ENCODE measurements at places on chromosomes 1 and 21.

DNA sequence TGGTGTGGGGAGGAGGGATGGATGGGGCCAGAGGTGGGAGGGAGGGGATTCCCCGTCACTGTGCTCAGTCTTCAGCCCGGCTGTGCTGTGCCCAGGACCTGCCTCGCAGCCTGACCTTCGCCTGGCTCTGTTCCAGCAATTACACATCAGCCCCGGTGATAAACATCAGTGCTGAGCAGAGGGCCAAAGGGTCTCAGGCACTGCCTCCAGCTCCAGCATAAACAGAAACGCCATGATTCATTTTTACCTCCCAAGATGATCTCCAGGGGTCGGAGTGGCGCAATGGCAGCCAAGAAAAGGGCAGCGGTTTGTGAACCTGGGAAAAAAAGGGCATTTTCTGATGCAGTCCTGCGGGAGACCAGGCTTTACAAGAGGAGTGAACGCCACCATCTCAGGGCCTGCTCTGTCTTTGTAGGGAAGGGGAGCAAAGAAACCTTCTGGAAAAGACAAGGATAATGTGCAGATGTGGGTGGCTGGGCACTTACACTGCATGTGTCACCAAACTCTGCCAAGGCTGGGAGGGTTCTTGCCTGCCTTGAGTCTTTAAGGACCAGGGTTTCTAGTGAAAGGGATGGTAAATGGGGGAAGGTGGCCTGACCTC, 28.1 kb downstream of the SHISA4 start:
- peak; percentile 19 for DNase-seq

GRCh38 chr1:160544647-160545046, 21.6 kb upstream of the SLAMF6 start:
- DNase-seq: no peak

GRCh38 chr1:36782785-36783184, 251.5 kb downstream of the GRIK3 start:
- DNase-seq: no peak

DNA sequence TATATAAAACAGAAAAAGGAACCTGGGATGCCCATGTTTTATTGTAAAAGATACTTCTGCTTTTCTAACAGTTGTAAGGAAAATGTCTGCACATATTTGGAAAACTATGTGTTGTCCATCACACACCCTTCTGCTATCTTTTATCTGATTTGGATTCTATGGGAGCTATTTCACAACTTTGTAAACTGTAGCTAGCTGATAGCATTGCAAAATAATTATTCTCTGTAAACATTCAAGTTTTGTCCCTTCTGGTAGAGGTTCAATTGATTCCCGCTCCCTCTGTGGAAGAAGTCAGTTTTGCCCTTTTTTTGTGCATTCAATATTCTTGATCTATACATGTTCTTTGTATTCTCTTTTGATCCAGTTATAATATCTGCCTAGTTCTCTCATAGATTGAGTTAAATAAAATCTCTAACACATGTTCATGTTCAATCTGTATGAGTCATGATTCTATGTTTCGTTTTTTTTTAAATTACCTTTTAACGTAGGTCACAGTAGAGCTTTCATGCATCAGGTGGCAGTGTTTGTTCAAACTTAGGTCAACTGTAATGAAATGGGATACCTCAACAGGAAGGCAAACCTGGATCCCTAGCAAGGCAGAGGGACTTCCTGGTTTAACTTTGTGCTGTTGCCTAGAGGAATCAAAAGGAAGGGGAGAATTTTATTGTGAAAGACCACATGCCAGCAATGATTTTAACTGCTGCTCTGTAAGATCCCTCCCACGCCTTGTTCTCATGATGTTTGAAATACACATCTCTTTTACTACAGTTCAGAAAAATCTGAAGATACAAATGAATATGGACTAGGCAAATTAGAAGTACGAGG, 26.0 kb upstream of the BCL9 start:
- DNase-seq: no peak

DNA sequence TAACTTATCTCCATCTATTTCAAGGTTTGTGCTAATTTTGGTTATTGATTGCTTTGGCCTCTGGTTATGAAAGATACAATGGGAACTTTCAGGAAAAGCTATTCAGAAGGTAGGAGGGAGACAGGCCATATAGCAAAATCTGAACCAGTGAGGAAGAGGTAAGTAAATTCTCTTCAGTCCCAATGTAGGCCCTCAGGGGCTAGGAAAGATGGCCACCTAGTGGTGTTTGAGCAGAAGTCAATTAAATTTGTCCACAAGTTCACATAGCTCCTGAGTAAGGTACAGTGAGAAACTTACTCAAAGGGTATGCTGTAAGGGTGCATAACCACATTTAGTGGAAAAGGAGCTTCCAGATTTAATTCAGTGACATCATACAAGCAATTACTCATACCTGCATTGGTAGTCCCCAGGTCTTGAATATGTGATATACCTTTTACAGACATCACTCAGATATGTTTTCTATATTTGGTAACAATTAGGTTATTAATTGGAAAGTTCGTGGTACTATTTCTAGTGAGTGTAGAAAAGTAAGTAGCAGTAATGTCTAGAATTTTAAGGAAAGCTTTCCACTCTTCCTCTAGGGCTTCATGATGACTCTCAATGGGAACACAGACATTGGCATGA, 21.4 kb upstream of the FMO1 start:
- DNase-seq: no peak

DNA sequence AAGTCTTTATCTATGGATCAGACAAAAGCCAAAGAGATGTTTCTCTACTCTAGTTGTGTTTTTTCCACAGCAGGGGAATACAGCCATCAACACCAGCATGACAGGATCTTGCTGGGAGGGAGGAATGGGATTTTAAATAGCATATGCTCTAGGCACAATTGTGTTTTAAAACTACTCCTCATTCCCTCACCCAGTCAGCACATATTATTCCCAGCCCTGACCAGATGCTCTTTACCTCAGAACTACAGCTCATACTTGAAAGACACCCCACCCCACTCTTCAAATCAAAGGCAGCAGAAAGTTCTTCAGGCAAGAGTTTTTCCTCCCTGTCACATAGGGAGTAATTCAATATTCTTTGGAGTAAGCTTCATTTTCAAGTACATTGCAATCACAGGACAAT, 46.2 kb upstream of the TBX15 start:
- DNase-seq: no peak
